CD4-positive, alpha-beta T cell treated with Interleukin-15 for 4 hours (primary cell): ENCODE measurements at places on chromosomes 6 and 20.
A peak's percentile ranks its signal among the peaks of the same experiment; 100 is the strongest.

GRCh38 chr6:20417819-20418218, 16.1 kb downstream of the E2F3 start:
- no peak for DNase-seq

- no peak for DNase-seq
Measured at GRCh38 chr20:44396369-44397130, 41.1 kb downstream of the HNF4A start.

- DNase-seq = peak; percentile 59
Measured at GRCh38 chr20:33915726-33916331, 77.9 kb upstream of the RALY start.

- DNase-seq = no peak
Measured at GRCh38 chr20:23143986-23144690, 58.0 kb upstream of the CD93 start.

- no peak for DNase-seq
Measured at GRCh38 chr6:156832669-156833068, 55.5 kb downstream of the ARID1B start.

DNA sequence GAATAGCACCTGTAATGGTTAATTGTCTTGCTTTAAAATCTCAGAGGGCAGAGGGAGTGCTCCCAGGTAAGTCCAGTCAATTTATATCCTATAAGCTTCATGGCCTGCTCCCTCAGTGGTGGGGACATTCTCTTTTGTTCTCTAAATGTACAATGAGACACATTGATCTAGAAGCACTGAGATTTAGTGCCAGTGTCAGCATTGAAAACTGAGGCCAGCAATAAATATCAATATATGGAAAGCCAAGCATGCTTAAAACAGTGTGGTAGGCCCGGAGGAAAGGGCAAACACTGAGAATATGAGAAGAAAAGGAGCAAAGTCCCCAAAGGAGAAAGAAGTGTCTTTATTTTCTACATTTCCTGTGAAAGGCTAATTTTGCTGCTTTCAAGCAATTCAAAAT, 68.4 kb upstream of the CCN2 start:
- DNase-seq = no peak

DNA sequence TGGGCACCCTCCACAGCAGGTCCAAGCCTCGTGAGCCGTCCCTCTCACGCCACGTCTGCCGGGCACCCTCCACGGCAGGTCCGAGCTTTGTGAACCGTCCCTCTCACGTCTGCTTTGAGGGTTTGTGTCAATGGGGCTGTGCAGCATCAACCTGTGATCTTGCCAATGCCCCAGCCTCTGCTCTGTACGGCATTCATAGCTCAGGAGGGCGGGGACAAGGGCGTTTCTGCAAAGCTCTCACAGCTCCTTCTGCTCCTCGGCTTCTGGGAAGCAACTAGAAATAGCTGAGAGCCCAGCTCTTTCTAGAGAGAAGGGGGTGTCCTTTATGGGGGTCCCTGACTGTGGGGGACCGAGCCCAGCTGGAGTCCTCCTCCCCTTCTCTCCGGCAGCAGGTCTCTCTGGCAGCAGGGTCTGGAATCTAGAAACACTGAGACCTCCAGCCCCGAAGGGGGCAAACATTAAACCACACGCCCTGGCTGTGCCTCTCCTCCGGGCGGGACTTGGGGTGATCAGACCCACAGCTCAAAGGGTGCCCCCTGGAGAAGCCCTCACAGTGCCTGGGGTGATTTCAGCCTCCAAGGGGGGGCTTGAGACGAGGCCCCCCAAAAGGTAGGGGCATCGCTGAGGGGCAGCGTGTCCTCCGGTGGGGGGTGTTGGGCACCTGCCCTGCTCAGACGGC, 41.2 kb upstream of the CHRNA4 start:
- DNase-seq = no peak

DNA sequence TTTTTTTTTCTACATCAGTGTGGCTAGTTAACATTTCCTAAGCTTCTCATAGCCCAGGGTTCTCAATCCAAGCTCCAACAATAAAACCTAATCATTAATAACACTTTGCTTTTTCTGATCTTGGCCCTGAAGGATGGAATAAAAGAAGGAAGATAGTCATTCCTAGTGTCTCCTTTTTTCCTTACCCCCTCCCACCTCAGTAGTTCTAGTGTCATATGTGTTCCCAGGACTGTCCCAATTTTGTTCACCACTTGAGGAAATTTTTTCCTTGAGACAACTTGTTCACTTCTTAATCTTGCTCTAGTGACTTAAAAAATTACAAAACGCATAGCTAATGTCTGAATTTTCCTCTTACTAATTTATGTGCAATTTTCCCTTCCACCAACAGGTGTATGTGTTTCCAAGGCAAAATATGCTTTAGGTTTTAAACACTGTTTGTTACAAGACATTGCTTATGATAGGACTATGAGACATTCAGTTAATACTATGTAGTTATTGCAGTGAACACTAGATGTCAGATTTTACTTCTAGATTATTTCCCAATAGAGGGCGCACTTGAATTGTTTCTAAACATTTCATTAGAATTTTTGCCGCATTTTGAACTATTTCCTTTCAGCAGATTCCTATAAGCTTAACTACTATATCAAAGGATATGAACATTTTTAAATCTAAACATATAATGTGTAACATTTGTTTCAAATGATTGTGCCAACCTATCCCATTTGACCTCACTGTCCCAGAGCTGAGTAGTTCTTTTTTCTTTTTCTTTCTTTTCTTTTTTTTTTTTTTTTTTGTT, 18.5 kb upstream of the C6orf141 start:
- DNase-seq = peak; percentile 30

DNA sequence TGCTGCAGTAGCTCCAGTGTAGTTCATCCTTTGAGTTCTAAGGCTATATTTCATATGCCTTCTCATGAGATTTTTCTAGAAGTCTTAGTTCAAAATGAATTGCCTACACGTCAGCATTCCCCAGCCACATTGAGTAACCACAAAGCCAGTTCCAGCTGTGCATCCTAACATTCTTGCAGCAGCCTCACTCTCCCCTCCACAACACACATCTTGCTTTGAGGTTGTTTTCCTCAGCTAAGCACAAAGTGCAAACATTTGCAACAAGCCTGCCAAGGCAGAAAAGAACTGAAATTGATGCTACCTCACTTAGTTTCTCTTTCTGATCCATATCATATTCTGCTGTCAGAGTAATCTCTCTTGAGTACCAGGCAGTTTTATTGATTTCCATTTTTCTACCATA, 160.7 kb upstream of the KCNQ5 start:
- DNase-seq = no peak

DNA sequence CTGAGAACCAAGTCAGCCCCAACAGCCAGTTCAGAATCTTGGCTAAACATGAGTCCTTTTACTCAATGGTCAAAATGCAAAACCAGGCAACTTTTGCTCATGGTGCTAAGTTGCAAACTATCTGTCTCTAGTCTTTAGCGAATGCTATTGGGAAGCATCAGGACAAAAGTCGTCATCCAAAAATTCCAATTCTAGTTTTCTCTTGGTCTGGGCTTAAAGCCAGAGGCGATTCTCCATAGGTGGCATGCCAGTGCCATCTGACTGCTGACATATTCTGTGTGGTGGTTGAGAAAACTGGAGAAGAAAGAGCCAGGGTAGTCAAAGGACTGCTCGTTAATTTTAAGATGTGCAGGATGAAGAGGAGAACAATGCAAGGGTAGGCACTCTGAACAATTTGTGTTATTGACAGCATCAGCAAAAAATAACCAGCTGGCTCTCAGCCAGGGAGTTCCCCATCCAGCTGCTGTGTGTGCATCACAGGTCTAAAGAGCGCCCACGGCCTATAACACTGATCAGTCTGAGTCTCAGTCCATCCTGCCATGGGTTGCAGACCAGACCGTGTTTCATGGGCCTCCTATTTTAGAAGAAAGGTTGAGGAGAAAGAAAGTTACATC, 313.6 kb downstream of the ALDH8A1 start:
- DNase-seq = peak; percentile 46

DNA sequence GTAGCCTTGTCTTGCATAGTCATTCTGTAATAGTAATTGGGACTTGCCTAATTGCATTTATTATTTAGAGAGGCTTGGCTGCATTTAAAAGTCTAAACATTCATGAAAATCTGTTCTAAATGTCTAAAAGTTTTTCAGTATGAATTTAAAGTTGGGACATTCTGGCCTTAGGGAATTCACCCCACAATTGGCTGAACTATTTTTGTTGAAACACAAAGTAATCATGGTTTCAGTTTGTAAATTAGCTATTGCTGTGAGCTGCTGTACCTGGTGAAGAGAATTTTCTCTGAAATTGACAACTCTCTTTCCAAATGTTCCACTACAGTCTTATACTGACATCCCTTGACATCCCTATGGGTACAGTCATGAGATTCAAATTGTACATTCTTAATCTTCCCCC, 253.0 kb downstream of the FARS2 start:
- DNase-seq = no peak

DNA sequence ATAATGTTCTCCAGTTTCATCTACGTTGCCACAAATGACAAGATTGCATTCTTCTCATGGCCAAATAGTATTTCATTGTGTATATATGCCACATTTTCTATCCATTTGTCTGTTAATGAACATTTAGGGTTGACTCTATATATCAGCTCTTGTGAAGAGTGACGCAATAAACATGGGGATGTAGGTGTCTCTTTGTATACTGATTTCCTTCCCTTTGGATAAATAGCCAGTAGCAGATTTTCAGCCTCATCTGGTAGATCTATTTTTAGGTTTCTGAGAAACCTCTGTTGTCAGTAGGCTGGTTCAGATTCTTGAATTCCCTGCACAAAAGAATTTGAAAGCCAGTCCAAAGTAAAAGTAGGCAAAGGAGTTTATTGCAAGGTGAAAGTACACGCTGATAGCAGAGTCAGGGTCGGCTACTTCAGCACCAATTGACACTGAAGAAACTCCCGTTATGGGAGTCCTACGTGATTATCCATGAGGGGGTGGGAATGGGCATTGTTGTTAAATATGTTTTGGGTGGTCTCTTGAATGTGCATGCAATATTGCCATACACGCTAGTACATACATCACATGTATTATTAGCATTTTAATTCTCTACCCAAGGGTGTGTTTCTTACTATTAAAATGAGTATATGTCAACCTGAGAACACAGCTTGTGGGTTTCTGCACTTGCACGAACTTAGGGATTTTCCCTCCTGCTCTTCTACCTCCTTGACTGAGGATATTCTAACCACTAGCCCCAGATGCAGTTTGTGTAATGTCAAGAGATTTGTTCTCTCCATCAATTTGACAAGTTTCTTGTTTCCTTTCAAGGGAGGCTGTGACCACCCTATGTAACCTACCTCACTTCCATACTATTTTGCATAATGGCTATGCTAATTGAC, 14.4 kb upstream of the SLC17A2 start:
- DNase-seq = no peak

GRCh38 chr6:145968051-145968450, 3.9 kb upstream of the SHPRH start:
- DNase-seq = no peak

DNA sequence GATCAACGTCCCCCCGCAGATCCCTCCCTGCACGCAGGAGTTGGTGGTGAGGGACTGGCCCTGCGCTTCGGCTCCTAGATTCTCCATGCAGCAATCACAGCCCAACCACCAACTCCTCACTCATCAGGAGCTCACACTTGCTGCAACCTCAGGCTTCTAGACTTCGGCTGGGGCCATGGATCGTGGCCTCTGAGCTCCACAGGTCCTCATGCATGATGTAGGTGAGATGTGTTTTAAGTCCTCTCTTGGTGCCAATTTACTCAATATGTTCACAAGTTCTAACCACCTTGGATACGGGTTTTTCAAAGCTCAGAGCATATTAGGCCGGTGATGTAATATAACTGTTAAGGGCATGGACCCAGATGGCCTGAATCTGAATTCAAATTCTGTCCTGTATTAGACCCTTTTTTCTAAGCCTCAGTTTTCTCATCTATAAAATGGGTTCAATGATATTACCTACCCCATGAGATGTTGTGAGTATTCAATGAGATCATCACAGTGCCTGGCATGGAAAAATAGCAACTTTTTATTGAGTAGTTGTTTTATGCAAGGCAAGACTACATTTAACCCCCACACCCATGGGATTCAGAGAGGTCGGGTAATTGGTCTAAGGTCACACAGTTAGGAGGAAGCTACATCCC, 31.0 kb downstream of the SUN5 start:
- DNase-seq = no peak

DNA sequence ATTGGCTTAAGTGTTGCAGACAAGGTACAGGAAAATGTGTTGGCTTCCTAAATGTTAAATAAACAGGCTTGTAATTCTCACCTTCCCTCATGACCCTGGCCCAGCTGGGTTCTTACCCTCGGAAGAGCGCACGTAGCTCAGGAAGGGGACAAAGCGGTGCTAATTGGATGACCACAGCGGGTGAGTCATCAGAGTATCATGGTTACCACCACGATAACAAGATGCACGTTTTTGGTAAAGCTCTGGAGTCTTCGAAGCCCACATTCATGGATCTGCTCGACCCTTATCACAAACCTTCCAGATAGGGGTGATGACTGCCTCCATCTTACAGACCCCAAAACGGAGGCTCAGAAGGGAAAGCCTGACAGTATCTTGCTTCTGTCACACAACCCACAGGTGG, 32.8 kb downstream of the APCDD1L start:
- DNase-seq = no peak

DNA sequence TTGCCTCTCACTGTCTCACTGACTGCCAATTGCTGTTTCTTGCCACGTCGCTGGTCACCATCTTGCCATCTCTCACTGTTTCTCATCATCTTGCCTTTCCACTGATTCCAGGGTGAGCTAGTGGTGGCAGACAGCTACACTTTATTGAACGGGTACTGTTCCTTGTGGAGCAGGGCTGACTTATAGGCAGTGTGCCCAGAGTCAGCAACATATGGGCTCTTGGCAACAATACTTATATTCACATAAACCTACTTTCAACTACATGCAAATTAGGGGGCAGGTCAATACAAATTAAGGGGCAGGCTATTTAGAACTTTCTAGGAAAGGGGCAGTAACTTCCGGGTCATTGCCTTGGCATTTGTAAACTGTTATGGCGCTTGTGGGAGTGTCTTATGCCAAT, 186.2 kb upstream of the SYNDIG1 start:
- no peak for DNase-seq

- DNase-seq = no peak
Measured at GRCh38 chr20:45098103-45098773, 2.7 kb downstream of the KCNS1 start.

DNA sequence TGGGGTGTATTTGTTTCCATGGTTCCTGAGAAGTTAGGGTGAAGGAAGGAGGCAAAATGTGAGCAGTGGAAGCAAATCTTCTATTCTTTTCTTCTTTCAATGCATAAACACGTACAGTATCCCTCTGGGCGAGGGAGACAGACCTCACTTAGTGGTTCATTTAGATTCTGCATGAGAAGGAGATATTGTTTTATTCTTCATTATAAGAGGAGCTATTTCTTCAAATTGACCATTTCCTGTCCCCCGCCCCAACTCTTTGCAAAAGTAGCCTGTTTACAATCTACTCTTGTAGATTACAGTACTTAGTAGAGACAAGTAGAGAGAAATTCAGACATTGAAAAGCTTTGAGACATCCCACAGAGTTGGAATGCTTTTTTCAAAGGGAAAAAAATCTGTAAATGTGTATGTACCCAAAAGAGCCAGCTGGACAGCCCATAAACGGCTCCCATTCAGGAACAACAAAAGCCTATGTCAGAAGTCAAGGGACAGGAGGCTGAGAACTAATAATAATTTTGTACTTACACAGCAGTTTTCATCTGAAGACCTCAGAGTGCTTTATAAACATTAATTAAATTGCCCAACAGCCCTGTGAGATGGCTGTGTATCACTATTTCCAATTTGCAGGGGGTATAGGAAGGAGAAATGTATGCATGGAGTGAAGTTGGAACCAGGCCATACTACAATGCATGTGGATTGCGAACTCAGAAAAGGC, 23.9 kb downstream of the CD83 start:
- no peak for DNase-seq
